ENCODE measurements at places on chromosomes 11 and 22.

DNA sequence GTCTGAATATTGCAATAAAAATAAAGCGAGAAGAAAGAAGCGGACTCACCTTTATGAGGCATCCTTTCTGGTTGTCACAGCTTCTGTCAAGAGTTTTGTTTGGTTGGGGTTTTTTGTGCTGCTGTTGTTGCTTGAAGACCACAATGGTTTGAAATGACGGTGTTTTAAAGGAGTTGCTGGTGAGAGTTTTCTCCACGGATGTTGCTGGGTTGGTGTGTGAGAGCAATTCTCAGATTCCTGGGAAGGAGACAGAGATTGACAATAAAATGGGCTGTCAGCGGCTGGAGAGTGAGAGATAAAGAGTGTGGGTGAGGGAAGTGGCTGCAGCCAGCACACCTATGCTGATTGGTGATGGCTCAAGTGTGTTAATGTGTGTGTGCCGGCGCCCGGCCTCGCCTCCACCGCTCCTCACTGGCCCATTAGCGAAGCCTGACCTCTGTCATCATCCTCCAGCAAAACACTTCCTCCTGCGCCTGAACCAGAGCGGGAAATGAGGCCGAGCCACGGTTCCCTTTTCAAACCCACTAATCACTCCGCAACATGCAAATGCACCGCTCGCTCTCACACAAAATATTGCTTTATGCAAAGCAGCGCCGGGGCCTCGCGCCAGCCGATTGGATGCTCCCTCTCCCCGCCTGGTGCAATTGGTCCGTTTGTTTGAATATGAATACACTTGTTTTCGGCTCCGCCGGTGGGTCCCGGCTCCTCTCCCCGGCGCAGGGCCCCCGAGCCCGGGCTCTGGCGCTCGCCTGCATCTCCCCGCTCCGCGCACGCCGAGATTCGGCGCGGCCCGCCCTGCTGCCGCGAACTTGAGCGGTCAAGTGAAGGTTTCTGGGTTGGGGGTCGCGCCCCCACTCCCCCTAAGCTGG lies at the start of gene PAX6:
PAX6 (minus strand) TSS at position 544 of the 869 bp plus-strand sequence. CDS start 4,911 bp downstream, outside the sequence.
- DNase-seq = no peak

DNA sequence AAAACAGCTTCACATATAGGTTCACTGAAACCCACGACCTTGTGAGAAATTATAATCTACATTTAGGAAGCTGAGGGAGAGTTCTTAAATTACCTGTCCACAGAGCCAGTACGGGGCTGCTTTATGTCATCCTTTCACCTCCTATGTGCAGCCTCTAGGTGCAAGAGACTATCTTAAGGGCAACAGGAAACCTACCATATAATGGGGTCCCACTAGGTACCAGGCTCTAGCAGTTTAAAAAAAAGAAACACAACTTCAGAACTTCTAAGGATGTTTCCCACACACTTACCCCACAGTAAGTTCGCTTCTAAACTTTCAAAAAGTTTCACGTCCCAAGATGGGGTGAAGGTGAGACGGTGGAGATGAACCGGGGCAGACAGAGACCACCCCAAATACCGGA lies 573 bp downstream of the STK33 start:
- no peak for DNase-seq

- no peak for DNase-seq
These were observed 92.2 kb downstream of the HSD17B12 start for GRCh38 chr11:43772733-43773132.

DNA sequence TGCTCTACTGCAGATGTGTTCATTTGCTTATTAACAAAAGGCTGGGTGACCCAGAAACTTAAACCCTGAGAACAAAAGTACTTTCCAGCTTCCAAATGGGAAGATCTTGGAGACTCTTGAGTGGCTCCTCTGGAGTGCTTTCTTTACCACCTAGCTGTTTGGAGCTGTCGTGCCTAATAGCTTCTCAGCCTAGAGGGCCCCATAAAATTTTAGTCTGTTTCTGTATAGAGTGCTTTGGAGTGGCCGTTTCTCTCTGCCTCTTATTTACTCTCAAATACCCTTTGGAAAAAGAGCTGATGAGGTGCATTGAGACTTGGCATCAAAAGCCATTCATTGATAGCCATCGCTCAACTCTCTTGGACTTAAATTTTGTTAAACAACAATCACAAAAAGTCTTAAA lies 50.7 kb downstream of the ZNRF3 start:
- DNase-seq = no peak

DNA sequence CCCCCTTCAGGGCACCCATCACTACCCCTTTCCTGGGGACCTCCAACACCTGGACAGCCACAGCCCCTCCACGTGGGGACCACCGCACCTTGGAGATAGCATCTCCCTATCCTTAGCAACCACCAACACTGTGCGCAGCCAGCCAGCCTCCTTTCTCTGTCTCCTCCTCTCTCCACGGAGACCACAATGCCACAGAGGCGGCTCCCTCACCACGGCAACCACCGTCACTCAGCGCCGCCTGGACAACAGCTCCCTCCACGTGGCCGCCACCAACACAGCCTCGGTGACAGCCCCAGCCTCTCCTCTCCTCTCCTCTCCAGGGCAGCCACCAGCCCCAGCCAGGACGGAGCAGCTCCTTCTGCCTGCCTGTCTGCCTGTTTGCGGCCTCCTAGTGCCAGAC lies 10.5 kb downstream of the ELFN2 start:
- DNase-seq = no peak

DNA sequence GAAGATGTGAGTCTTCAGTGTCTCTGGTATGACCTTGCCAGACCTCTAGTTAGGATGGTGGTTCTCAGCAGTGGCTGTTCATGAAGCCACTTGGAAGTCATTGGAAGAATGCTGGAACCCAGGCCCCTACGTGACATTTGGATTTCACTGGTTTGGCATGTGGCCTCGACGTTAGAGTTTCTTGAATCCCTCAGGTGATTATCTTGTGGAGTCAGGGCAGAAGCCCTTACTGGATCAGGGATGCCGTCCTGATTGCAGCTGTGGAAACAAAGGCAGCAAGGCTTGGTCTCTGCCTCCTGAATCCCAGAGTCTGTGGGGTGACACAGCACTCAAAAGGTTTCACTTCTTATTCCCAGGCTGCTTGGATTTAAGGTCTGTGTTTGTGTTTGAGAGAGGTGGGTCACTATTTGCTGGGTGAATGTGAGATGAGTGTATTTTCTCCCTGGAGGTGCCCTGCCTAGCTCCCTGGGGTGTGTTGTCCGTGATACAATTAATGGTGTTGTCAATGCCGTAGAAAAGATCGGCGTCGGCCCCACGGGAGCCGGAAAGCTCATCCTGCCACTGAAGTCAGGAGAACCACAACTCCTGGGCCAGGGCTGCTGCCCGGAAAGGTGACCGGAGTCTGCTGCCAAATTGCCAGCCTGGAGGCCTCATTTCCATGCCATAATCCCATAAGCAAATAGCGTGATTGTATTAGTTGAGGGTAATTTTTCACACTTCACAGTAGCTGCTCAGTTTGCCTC lies 939.0 kb downstream of the BRD1 start:
- DNase-seq = no peak
